AG10803 (cell line): ENCODE measurements at places on chromosomes 4 and X.

DNA sequence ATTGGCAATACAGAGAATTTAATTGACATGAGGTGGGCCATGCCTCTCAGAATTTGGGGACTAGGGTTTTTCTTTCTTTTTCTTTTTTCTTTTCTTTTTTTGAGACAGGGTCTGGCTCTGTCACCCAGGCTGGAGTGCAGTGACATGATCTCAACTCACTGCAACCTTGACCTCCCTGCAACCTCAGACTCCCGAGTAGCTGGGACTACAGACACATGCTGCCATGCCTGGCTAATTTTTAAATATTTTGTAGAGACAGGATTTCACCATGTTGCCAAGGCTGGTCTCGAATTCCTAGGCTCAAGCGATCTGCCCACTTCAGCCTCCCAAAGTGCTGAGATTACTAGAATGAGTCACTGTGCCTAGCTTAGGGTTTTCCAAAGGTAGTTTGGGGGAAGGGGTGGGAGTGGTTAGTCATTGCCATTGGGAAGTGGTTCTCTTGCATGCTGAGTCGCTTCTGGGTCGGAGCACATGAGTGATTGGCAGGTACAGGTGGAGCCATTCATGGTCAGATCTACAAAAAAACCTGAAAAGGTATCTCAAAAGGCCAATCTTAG lies 54.5 kb downstream of the MID2 start:
- DNase-seq = no peak

DNA sequence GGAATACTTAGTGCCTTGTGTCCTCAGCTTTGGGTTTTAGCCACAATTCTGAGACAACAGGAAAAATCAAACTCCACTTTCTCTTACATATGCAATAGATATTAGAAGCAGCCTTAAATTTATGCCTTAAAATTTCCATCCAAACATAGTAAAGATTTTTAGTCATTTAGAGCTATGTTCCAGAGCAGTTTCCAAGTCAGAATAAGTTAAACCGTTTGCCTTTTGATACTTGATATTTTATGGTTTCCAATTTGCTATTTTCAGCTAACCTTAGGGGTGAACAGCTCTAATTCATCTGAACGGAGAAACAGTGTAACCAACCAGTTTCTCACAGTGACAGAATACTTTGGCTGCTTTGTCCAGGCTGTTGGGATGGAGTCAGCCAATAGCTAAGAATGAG lies 125.8 kb upstream of the RXFP1 start:
- no peak for DNase-seq

- DNase-seq = peak; percentile 21
Observed at GRCh38 chrX:20974326-20974725, 399.9 kb upstream of the CNKSR2 start.

DNA sequence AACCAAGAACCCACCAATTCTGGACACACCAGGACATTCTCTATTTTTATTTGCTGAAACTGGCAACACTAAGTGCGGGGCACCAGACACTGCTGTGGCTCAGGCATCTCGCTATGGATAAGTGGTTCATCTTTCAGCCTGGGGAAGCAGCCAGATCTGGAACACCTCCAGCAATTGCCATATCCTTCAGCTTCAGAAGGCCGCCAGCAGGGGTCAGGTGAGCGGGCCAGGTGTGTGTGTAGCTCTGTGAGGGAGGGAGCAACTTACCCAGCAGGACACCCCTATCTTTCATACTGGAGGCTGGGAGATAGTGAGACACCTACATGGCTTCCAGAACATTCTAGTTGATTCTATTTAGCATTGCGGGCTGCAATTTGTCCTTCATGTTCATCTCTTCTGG lies 57.0 kb upstream of the GBA3 start:
- no peak for DNase-seq

DNA sequence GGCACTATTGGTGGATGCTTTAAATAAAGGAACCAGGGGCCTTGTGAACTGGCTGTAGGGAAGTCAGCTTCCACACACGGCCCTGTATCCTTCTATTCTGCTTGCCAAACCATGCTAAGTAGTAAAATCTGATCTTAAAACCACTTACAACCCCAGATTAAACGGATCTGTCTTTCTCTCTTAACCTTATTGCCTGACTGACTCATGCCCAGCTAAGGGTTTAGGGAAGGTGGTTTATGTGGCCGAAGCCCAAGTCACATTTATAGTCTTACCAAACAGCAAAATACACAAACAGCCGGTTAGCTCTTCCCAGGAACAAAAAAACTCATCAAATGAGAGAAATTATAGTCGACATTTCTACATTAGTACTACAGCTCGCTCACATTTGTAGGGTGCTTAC lies 988.4 kb upstream of the TENM3 start:
- no peak for DNase-seq

GRCh38 chrX:153342762-153343558 lies 9.0 kb downstream of the ZNF275 start:
- peak; percentile 13 for DNase-seq

GRCh38 chr4:637536-638280 lies 12.3 kb downstream of the PDE6B start:
- no peak for DNase-seq

GRCh38 chrX:80511969-80512760 lies 91.9 kb downstream of the TENT5D start:
- no peak for DNase-seq

GRCh38 chrX:139299309-139299708 lies 231.2 kb upstream of the F9 start:
- DNase-seq = no peak

DNA sequence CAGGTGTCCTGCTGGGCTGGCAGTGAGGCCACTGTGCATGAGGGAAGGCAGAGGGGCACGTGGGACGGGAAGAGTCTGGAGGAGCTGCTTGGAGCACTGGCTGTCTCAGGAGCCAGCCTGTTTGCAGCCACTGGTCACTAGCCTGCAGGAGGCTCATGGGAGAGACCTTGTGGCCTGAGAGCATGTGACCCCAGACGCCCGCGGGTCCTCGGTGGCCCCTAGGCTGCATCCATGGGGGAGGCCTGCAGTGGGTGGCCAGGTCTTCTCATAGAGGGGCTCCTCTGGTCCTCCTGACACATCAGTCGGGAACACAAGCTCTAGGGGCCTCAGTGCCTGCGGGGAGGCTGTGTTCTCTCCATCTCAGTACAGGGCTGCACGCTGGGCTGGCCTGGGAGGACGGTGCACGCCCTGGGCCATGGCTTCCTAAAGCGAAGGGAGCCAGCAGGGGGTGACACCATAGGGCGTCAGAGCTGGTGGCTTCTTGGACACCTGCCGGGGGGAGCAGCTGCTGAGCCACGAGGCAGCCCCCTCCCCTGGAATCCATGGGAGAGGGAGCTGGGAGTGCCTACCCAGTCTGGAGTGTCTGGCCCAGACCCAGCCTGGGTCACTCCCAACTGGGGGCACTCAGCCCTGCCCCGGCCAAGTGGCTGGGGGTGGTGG lies 12.3 kb downstream of the NAT8L start:
- DNase-seq = no peak

GRCh38 chr4:121380776-121381462 lies at the start of gene QRFPR:
QRFPR (minus strand) TSS chr4:121381018; CDS start chr4:121380647, 371 bp downstream.
- no peak for DNase-seq

- peak; percentile 93 for DNase-seq
Observed at GRCh38 chr4:113383111-113383785, 333.8 kb downstream of the ANK2 start.

DNA sequence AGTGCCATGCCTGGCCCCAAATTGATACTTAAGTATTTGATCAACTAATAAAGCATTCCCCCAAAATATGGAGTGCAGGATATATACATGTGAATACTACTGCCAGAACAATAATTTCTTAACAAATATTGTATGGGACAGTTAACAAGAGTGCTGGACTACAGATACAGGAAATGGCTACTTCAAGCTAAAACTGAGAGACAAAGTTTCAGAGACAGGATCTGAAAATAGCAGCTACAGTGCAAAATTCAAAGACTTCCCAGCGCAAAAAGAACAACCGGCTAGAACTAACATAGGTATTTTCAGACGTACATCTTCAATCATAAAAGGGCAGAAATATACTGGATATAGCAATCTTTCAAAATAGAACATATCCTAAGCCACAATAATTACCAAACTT lies 6.3 kb downstream of the ATRX start:
- DNase-seq = no peak

DNA sequence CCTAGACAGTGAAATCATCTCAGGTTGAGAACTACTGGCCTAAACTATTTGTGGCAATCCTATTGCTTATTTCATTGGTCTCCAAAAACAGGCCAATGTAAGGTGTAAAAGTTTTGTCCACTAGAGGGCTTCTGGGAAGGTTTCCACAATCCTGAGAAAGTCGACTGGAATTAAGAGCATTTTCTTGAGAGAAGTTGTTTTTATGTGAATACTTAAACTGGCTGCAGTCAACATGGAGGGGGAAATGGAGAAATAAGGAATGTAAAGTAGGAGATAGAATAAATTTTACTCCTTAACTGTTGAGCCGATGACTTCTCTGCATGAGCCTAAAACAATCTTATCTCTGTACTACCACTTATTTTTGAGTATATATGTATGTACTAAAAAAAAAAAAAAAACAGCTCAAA lies 11.0 kb upstream of the EIF4E start:
- DNase-seq = peak; percentile 74

GRCh38 chr4:766152-766515 lies 59.8 kb downstream of the CPLX1 start:
- DNase-seq = no peak

DNA sequence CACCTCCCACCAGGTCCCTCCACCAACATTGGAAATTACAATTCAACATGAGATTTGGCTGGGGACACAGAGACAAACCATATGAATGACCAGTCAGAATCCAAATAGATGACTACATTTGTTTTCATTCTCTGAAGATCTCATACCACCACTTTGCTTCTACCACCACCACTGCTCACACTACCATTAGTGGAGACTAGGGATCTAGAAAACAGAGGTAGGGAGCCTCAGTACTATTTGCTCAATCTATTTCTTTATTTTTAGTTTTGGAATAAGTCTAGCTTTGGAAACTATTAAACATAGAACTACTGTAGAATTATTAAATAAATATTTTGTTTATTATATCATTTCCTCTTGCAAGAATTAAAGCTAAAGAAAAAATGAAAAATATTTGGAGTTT lies 727.9 kb downstream of the CCSER1 start:
- DNase-seq = no peak

- DNase-seq = no peak
Observed at GRCh38 chr4:85522277-85522676, 47.3 kb downstream of the ARHGAP24 start.
